ENCODE measurements at places on chromosomes 12 and 14.

- no peak for DNase-seq
These were observed 12.8 kb downstream of the CLSTN3 start for GRCh38 chr12:7142809-7143465.

- no peak for DNase-seq
These were observed 268.4 kb upstream of the AMIGO2 start for GRCh38 chr12:47348206-47348605.

DNA sequence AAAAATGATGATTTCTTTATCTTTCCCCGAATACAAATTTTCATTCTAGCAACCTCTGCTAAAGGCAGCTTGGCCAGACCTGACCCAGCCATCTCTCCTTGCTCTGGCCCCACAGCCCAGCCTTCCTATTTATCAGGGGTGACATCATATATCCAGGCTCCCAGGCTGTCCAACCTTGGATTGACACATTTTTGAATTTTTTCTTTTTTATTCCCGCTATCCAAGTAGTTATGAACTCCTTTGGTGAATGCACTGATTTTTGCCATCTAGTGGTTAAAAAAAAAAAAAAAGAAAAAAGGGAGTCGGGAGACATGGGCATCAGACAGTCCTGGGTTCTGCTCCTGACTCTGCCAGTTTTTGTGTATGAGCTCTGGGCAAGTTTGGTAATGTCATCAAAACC lies 120.5 kb downstream of the PTPN11 start:
- no peak for DNase-seq

- DNase-seq = peak; percentile 64
These were observed 182.2 kb upstream of the GRIP1 start for GRCh38 chr12:66860752-66861750.

- no peak for DNase-seq
These were observed 20.8 kb upstream of the BEGAIN start for GRCh38 chr14:100608064-100608463.

DNA sequence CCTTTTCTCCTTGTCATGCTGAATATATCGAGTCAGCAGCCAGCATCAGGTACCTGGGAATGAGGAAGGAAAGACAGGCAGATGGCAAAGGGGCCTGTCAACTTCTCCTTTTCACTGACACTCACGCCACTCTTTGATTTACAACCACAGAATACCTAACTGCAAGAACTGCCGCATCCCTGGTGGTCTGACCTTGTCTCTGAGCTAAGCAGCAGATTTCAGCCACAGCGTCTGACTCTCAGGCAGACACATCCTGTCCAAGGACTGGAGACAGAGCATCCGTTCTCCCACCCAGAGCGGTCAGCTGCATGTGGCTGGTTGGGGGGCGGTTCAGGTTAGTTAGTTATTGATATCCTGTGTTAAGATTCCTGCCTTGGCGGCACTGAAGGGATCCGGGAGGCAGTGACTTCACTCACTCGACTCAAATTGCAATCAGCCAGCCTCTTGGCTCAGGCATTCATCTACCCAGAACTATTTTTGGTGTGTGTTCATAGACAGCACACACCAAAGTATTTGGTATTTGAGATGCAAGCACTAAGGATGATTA lies 11.2 kb upstream of the MAP1LC3B2 start:
- no peak for DNase-seq

- no peak for DNase-seq
These were observed 9.4 kb downstream of the GCH1 start for GRCh38 chr14:54893151-54893760.

- no peak for DNase-seq
These were observed 48.9 kb downstream of the HRK start for GRCh38 chr12:116832353-116832752.

DNA sequence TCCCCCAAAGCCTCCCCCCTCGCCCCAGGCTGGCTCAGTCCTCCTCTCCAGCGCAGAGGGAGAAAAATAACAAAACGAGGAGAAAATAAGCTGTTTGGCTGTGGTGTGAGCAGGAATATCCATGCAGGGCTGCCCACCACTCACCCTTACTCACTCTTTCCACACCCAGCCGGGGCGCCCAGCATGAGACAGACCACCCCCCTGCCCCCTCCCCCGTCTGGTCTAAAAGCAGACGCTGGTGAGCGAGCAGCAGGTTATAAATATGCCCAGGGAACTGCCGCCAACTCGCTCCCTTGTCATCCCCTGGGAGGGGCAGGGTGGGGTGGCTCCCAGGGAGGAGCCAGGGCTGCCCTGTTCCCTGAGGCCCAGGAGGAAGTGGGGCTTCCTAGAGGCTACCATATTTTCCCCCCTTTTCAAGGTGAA lies 7.4 kb downstream of the WNT1 start:
- DNase-seq = no peak

DNA sequence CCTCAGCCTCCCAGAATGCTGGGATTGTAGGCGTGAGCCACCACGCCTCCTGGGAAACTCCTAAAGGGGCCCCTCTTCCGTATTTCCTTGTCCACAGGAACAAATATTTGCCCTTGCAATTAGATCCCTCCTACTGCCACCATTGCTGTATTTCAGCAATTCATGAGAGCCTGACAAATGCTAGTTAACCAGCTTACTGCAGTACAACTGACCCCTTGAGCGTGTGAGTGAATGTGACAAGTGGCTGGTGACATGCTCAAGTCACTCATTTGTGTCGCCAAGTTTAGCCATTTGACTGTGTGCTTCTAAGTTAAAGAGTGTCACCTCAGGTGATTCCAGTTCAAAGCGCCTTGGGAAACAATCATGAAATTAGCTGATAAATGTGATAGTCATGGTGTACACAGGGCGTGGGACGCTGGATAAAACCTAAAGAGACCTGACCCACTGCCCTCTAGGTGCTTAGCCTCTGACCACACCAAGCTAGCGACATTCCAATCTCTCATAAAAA lies 56.1 kb upstream of the MAP1LC3B2 start:
- DNase-seq = peak; percentile 96

- DNase-seq = no peak
These were observed 15.2 kb upstream of the FOXN3 start for GRCh38 chr14:89432226-89432625.

DNA sequence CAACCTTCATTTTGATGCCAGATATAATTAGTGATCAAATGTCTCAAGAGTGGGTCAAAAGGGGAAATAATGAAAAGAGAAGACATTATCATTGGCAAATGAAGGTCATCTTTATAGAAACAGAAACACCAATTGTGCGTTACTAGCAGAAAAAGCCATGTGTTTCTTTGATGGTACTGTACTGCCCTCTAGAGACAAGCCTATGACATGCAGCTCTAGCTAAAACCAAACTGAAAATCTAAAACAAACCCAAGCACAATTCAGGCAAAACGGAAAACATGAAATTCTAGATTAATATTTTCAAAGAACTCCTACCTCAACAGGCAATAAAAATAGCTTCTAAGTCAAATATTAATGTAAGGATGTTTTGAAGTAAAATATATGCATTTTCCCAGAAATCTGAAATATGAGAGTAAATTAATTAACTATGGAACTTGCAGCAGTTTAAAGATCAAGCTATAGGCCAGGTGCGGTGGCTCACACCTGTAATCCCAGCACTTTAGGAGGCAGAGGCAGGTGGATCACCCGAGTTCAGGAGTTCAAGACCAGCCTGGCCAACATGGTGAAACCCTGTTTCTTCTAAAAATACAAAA lies 115.4 kb downstream of the KLHL28 start:
- peak; percentile 10 for DNase-seq

DNA sequence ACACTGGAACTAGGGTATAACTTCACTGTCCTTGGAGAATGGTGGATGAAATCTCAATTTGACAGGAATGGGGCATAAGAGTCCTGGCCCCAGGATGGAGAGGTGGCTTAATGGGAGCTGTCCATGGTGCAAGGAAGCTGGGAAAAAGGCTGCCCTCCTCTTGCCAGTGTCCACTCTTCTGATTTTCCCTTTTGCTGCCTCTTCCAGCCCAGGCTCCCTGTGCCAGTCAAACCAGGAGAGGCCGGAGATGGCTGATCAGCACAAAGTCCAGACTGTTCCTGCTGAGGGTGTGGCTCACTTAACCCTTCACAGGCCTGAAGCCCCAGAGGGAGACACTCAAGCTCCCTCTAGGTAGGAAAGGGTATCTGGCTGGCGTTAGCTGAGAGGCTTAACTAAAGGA lies at the start of gene MYO1A:
TSS of gene MYO1A (minus strand) at position 240 of the 400 bp plus-strand sequence. CDS start 1,806 bp downstream, outside the sequence.
- DNase-seq = peak; percentile 57

GRCh38 chr12:3777206-3777809 lies 24.4 kb upstream of the CRACR2A start:
- no peak for DNase-seq

DNA sequence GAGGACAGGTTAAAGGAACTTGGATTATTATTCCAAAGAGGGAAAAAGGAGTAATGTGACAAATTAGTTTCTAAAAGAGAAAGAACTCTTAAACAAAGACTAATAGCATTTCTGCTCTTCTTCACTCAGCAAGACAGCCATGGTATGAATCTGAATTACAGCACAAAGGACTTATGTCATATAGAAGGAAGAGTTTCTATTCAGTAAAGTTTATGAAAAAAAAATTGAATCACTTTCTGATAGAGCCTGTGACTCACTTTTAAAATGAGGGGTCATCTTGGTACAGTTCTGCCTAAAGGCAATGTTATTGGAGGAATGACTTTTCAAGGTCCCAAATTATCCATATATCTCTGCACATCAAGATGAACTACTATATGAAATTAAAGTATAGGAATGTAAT lies 101.7 kb downstream of the DUSP6 start:
- no peak for DNase-seq

DNA sequence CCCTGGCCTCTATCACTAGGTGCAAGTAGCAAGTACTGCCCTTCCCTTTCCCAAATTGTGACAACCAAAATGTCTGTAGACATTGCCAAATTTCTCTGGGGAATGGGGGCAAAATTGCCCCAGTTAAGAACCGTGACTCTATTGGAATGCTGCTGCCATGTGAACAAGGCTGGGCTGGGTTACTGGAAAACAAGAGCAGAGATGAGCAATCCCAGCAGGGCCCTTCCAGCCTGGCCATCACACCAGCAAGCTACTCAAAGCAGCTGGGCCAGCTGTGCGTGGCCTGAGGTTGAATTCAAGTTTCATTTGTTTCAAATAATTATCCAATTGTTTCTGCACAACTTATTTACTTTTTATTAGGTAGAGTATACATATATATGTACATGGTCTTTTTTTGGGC lies 103.4 kb upstream of the PKP2 start:
- DNase-seq = no peak

DNA sequence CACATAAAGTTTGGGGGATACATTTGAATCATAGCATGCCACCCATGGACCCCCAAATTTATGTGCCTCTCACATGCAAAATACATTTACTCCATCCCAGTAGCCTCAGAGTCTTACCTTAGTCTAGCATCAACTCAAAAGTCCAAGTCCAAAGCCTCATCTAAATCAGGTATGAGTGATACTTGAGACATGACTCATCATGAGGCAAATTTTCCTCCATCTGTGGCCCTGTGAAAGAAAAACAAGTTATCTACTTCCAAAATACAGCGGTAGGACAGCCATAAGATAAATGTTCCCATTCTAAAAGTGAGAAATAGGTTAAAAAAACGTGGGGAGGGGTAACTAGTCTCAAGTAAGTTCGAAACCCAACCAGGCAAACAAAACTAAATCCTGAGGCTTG lies 444.2 kb downstream of the SNAPC1 start:
- DNase-seq = no peak

- DNase-seq = no peak
These were observed 18.9 kb upstream of the COCH start for GRCh38 chr14:30855345-30856037.
